ENCODE measurements at places on chromosomes 13 and 19.

DNA sequence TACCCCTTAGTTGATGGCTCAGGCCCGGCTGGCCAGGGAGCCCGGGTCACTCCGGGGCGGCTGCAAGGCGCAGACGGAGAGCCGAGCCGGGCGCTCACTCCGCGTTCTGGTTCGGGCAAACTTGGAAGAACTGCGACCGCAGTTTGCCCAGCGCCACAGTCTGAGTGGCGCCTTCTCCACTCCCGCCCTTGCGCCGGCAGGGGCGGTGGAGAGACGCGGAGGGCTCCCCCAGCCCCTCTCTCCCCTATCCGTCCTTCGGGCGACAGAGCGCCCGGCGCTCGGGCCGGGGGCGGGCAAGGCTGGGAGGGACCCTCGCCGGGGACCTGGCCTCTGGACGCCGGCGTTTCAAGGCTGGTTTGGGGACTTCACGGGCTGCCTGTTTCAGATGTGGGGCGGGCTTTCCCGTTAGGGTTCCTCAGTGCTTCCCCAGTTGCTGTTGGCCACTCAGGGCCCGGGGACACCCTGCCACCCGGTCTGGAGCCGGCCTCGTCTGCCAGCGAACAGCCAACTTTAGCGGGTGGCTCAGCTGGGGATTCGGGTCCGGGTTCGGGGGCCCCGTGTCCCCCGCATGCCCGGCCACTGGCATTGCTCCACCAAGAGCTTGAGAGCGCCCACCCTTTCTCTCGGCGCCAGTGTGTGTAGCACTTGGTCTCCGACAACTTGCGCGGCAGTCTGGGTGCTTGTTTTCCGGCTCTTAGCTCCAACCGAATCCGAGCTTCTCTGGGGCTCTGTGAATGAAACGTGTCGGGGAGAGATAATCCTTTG, 1.5 kb downstream of the GPC6 start:
- no peak for DNase-seq

DNA sequence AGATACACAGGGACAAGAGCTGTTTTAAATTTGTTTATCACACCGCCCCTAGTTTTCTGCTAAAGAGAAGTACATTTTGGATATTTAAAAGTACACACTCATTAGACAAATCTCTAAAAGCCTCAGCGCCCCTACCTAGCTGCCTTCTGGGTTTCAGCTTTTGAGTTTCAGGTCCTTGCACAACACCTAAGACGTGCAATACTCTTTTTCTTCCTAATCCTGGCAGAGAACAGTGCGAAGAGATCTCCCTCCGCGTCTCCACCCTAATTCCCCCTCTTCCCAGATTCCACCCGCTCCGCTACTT, 421 bp upstream of the KLF5 start:
- DNase-seq, result no peak

DNA sequence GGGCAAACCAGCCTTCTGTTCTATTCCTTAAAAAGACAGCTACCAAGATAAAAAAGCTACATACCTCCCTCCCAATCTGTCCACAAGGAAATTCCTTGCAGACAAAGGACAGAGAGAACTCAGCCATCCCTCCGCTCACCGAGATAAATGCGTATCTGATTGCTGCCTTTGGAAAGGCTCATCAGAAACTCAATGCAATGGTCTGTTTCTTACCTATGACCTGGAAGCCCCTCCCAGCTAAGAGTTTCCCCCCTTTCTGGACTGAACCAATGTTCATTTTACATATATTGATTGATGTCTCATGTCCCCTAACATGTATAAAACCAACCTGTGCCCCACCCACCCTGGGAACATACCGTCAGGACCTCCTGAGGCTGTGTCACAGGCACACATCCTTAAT, 11.6 kb downstream of the BTBD2 start:
- no peak for DNase-seq

- no peak for DNase-seq
These were observed 475 bp downstream of the KLF12 start for GRCh38 chr13:74133657-74134201.

- DNase-seq, result no peak
These were observed 3.3 kb upstream of the EPOR start for GRCh38 chr19:11387162-11388034.

Measured in cortex of kidney (tissue), 1 donor.